ENCODE measurements at places on chromosomes 5 and 9. TPM values are rescaled to one million over a fixed set of nuclear protein-coding genes. Genes with fewer than 3 reads are reported as not detected.

- H3K36me3 ChIP-seq = peaks cover 82% of the 10 kb centered on the region
- no peak for DNase-seq
- no peak overlapping the region for H3K4me3 ChIP-seq
- no peaks in the 10 kb centered on the region for H3K27me3 ChIP-seq
- no peaks in the 10 kb centered on the region for H3K4me1 ChIP-seq
Measured at GRCh38 chr5:95486191-95486590, 68.6 kb downstream of the SKIC3 start.

The DNAJC25 gene
- 8.3 TPM for total RNA-seq

GRCh38 chr5:169702693-169703481 lies 65.8 kb downstream of the DOCK2 start:
- H3K4me3 ChIP-seq = no peak overlapping the region
- peaks cover 41% of the 10 kb centered on the region for H3K4me1 ChIP-seq
- no peak overlapping the region for H3K27ac ChIP-seq
- no peak for DNase-seq
- no peaks in the 10 kb centered on the region for H3K36me3 ChIP-seq

- no peak overlapping the region for H3K27ac ChIP-seq
- no peaks in the 10 kb centered on the region for H3K36me3 ChIP-seq
- peaks cover 44% of the 10 kb centered on the region for H3K27me3 ChIP-seq
Measured at GRCh38 chr5:178116143-178116885, 3.0 kb downstream of the N4BP3 start.

DNA sequence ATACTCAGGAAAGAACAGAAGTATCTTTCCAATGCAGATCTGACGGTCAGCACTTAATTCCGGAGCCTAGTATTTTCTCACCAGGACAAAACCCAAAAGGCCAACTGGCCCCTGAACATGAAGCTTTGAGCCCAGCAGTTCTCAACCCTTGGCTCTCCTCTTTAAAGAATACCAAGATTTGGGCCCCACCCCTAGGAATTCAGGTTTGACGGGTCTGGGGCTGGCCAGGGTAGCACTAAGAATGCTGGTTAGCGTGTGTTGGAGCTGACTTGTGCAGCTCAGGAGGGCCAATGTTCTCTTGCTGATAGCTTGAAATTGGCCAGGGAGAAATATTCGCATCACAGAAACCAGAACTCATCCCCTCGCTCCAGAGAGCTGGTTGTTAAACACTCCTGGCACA lies 88.3 kb upstream of the PTCH1 start:
- H3K4me1 ChIP-seq = no peaks in the 10 kb centered on the region
- no peak overlapping the region for H3K27ac ChIP-seq
- H3K36me3 ChIP-seq = no peaks in the 10 kb centered on the region
- no peak overlapping the region for H3K4me3 ChIP-seq
- no peaks in the 10 kb centered on the region for H3K27me3 ChIP-seq

The GCNT4 gene
- total RNA-seq = 2.7 TPM

The FOXI1 gene
- not detected for total RNA-seq

DNA sequence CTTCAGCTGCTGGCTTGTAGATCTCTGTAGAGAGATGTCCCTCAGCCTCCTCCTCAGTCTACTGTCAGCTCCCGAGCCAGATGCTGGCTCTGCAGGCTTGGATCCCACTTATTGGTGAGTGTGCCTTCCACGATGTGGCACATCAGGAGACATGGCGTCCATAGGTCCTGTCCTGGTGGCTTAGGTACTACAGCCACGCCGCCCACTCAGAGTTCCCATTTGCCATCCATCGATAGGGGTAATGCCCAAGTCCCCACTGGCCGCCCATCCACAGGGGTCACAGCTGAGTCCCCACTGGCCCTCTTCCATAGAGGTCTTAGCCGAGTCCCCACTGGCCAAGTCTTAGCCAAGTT lies 17.3 kb downstream of the EXOC3 start:
- no peak overlapping the region for H3K4me3 ChIP-seq
- H3K36me3 ChIP-seq = peaks cover 67% of the 10 kb centered on the region
- H3K27me3 ChIP-seq = no peaks in the 10 kb centered on the region
- DNase-seq = peak; percentile 39
- peaks cover 8% of the 10 kb centered on the region for H3K4me1 ChIP-seq

The CERCAM gene
- 195 TPM for total RNA-seq

GRCh38 chr9:13445103-13445500 lies 165.6 kb upstream of the MPDZ start:
- H3K4me3 ChIP-seq = no peak overlapping the region
- peaks cover 71% of the 10 kb centered on the region for H3K27me3 ChIP-seq
- H3K36me3 ChIP-seq = no peaks in the 10 kb centered on the region
- no peak overlapping the region for H3K27ac ChIP-seq
- H3K4me1 ChIP-seq = no peaks in the 10 kb centered on the region

DNA sequence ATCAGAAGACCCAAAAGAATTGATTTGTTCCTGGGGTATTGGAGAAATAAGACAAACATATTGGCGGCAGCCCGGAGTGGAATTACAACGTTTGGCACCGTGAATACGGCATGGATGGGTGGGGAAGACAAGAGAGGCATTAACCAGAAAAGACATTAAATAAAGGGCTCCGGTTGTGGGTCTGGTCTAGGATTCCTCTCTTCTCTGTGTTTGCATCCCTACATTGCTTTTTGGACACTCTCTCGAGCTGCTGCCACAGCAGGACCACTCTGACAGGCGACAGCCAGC lies 138.7 kb upstream of the PALM2AKAP2 start:
- peaks cover 8% of the 10 kb centered on the region for H3K4me1 ChIP-seq
- peaks cover 79% of the 10 kb centered on the region for H3K27me3 ChIP-seq
- no peaks in the 10 kb centered on the region for H3K36me3 ChIP-seq
- H3K27ac ChIP-seq = no peak overlapping the region
- peak overlapping the region; percentile 68 for H3K4me3 ChIP-seq
- no peak for DNase-seq

- no peaks in the 10 kb centered on the region for H3K27me3 ChIP-seq
- H3K4me1 ChIP-seq = no peaks in the 10 kb centered on the region
Measured at GRCh38 chr9:68817079-68817875, 112.2 kb downstream of the PIP5K1B start.

DNA sequence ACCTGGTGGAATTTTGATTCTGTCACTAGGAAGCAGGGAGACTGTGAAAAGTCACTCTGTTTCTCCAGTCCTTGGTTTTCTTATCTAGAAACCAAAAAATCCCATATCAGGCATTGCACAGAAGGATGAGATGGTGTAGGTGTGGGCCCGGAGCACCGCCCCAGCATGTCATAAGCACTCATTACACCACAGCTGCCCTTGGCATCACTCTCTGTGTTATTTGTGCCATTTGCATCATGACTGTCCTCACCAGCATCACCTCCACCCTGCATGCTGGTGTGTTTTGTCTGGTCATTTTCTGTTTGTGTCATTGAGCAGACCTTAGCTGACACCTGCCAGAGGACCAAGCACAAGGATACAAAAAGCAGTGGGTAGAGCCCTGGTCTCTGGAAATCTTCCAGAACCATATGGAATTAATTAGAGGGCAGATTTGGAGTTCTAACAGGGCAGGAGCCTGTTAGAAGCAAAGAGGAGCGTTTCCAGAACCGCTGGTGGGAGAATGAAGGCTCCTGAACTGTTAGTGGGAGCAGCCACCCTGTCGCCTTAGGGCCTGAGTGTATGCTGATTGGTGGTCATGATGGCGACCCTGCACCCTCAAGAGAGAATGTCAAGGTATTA lies 99.3 kb downstream of the AMBP start:
- H3K36me3 ChIP-seq = no peaks in the 10 kb centered on the region
- no peak overlapping the region for H3K4me3 ChIP-seq
- no peak overlapping the region for H3K27ac ChIP-seq
- H3K4me1 ChIP-seq = peaks cover 18% of the 10 kb centered on the region
- no peaks in the 10 kb centered on the region for H3K27me3 ChIP-seq
- DNase-seq = peak; percentile 65

The CORO2A gene
- total RNA-seq = 0.72 TPM

GRCh38 chr5:179268966-179269693 lies 76.1 kb downstream of the ADAMTS2 start:
- H3K36me3 ChIP-seq = peaks cover 27% of the 10 kb centered on the region
- no peaks in the 10 kb centered on the region for H3K27me3 ChIP-seq
- DNase-seq = peak; percentile 70
- H3K4me3 ChIP-seq = no peak overlapping the region
- peaks cover 86% of the 10 kb centered on the region for H3K4me1 ChIP-seq
- H3K27ac ChIP-seq = peak overlapping the region; percentile 99

The LEAP2 gene
- under 0.01 TPM for total RNA-seq

The STC2 gene
- 431 TPM for total RNA-seq

The MARCOL gene
- not detected for total RNA-seq

The FAM78A gene
- 0.59 TPM for total RNA-seq

The LHX3 gene
- total RNA-seq = under 0.01 TPM

DNA sequence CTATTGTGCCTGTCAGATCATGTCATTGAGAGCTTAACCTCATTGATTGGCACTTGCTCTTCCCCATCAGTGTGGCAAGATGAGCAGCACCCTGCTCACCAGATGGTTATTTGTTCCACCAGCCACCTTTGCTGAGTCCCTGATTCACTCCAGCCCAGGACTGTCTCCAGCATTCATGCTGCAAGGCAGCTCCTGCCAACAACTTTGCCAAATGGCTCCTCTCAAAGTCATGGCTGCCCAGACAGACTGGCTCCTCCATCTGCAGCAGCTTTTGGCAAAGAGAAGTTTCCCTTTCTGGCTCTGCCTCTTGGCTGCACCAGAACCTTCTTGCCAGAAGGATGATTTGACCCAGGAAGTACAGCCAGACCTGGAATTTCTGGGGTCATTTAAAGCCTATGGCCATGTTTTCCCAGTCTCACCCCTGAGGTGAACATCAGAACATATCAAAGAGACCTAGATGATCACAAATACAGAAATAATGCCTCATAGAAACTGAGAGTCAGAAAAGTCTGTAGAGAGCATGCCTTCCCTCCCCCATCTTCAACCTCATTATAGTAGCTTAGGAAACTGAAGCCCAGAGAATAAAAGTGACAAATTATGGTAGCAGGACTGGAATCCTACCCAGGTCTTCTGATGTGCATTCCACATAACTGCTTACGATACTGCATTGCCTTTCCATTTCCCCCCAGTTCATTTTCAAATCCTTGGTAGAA lies 10.4 kb downstream of the PPP2R2B start:
- H3K27ac ChIP-seq = no peak overlapping the region
- H3K27me3 ChIP-seq = no peaks in the 10 kb centered on the region
- DNase-seq = no peak

The LCN10 gene
- total RNA-seq = not detected

The TLE4 gene
- total RNA-seq = 49.2 TPM

- no peak overlapping the region for H3K4me3 ChIP-seq
- no peak overlapping the region for H3K27ac ChIP-seq
- no peak for DNase-seq
- peaks cover 8% of the 10 kb centered on the region for H3K36me3 ChIP-seq
- H3K27me3 ChIP-seq = no peaks in the 10 kb centered on the region
- peaks cover 8% of the 10 kb centered on the region for H3K4me1 ChIP-seq
Measured at GRCh38 chr5:43148417-43148816, 27.7 kb downstream of the ZNF131 start.

DNA sequence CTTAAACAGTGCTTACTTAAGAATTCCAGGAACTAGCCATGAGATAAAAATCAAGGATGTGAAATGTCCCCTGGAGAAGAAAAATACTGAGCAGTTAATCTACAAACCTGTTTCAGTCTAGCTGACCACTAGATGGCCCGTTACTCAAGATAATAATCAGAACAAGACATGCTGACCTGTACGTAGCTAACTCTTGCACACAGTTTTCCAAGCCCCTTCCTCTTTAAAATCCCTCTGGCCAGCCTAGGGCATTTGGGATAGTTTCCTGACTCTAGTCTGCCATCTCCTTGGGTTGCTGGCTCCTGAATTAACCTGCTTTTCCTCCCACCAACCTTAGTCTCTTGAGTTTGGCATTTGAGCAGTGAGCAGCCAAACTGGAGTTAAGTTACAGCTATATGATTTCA lies 59.2 kb upstream of the TRAF1 start:
- no peaks in the 10 kb centered on the region for H3K27me3 ChIP-seq
- H3K4me3 ChIP-seq = no peak overlapping the region
- no peak overlapping the region for H3K27ac ChIP-seq
- no peak for DNase-seq
- H3K36me3 ChIP-seq = no peaks in the 10 kb centered on the region
- H3K4me1 ChIP-seq = no peaks in the 10 kb centered on the region

The RASGEF1C gene
- not detected for total RNA-seq

The GPRIN1 gene
- total RNA-seq = 1.8 TPM

The CBY3 gene
- not detected for total RNA-seq

- no peaks in the 10 kb centered on the region for H3K36me3 ChIP-seq
- H3K4me3 ChIP-seq = no peak overlapping the region
Measured at GRCh38 chr9:128026773-128027541, 40.2 kb downstream of the NAIF1 start.

DNA sequence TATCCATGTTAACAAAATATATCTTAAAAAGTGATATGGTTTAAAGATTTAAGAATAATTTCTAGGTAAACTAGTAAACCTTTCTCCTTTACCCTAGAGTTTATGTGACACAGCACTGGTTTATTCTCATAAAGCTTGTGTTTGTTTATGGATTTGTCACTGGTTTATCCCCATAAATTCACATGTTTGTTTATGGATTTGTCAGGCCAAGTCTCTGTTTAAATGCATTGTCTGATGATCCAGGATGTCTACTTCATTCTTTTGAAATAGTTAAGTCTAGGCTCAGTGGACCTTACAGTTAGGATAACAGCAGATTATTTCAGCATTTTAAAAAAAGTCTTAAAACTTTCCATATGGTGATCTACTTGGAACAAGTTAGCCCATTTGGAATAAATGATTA lies 334.0 kb downstream of the ARRDC3 start:
- no peaks in the 10 kb centered on the region for H3K27me3 ChIP-seq
- no peak overlapping the region for H3K4me3 ChIP-seq
- H3K4me1 ChIP-seq = peaks cover 5% of the 10 kb centered on the region
- no peak overlapping the region for H3K27ac ChIP-seq
- no peaks in the 10 kb centered on the region for H3K36me3 ChIP-seq

- no peaks in the 10 kb centered on the region for H3K27me3 ChIP-seq
Measured at GRCh38 chr5:19196631-19197030, 791.4 kb downstream of the CDH18 start.

The STKLD1 gene
- total RNA-seq = 1.2 TPM
